Mammary microvascular endothelial cell (primary cell): ENCODE measurements at places on chromosomes 6 and 20. TPM values are rescaled to one million over a fixed set of nuclear protein-coding genes. Genes with fewer than 3 reads are reported as not detected.

The TMC2 gene
- not detected in 2 replicates for total RNA-seq

The THBD gene
- 82.8 and 82.9 TPM in 2 replicates for total RNA-seq

The MOG gene
- total RNA-seq: not detected in 2 replicates

The TRIM31 gene
- not detected in 2 replicates for total RNA-seq

The KCNQ5 gene
- not detected in 2 replicates for total RNA-seq

The NKX2-2 gene
- total RNA-seq: not detected in 2 replicates

The OR12D3 gene
- total RNA-seq: not detected in 2 replicates

The POFUT1 gene
- total RNA-seq: 36.3 and 36.8 TPM in 2 replicates

The OR2B6 gene
- total RNA-seq: not detected in 2 replicates

The LBP gene
- total RNA-seq: not detected in 2 replicates

The SNTA1 gene
- 7.6 and 8.5 TPM in 2 replicates for total RNA-seq

The MLN gene
- not detected in 2 replicates for total RNA-seq
